ENCODE measurements at places on chromosomes 1 and 21.

DNA sequence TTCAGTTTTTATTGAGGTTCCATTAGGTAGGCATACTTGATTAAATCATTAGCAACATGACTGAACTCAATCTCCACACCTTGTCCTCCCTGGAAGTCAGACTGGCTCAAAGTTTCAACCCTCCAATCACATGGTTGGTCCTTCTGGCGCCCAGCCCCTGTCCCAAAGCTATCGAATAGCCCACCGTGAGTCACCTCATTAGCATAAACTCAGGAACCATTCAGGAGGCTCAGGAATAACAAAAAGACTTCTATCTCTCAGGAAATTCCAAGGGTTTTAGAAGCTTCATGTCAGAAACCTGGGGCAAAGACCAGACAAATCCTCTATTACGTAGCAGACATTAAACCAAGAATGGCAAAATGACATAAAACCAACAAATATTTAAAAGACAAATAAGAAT, 78.6 kb downstream of the RGS2 start:
- no peak for DNase-seq

DNA sequence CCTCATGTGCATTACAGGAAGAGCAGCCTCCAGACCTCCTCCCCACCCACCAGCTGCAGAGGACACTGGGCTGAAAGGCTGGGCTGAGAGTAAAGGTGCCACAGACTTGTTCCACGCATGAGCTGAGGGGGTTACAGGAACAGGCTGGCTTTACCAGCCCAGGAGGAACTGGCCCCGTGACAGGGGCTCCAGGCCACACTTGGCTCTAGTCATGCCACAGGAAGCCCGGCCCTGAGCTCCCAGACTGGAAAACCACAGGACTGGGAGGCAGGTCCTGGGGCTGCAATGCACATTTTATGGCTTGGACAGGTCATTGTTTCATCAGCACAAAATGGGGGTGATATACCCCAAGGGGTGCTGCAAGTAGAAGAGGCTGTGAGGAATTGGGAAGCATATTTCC, 35.6 kb downstream of the GPA33 start:
- no peak for DNase-seq

GRCh38 chr1:56050911-56051310, 528.5 kb downstream of the PLPP3 start:
- DNase-seq: no peak

GRCh38 chr21:42039470-42039901, 29.3 kb upstream of the ZBTB21 start:
- DNase-seq: no peak

DNA sequence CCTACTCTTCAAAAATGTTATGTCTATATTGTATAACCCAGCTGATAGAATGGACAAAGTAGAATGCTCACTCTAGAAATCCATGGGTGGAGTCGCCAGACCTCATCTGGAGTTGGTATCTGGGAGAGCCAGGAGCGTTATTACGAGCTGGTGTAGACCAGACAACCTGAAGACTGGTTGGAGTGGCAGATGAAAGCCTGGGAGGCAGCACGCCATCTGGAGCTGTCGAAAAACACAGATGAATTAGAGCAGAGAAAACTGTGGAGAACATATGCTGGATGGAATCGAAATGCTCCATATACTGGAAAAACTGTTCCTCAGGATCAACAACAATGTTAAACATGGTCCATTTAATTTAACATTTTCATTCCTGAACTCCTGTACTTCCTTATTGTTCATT, 333.6 kb downstream of the KCTD3 start:
- no peak for DNase-seq

GRCh38 chr1:43985984-43986595, 5.3 kb upstream of the CCDC24 start:
- no peak for DNase-seq

- DNase-seq: no peak
Measured at GRCh38 chr1:184005506-184005905, 32.0 kb downstream of the COLGALT2 start.

- no peak for DNase-seq
Measured at GRCh38 chr21:36835383-36835795, 131.1 kb downstream of the HLCS start.

- DNase-seq: no peak
Measured at GRCh38 chr1:183200451-183200850, 14.4 kb downstream of the LAMC2 start.

DNA sequence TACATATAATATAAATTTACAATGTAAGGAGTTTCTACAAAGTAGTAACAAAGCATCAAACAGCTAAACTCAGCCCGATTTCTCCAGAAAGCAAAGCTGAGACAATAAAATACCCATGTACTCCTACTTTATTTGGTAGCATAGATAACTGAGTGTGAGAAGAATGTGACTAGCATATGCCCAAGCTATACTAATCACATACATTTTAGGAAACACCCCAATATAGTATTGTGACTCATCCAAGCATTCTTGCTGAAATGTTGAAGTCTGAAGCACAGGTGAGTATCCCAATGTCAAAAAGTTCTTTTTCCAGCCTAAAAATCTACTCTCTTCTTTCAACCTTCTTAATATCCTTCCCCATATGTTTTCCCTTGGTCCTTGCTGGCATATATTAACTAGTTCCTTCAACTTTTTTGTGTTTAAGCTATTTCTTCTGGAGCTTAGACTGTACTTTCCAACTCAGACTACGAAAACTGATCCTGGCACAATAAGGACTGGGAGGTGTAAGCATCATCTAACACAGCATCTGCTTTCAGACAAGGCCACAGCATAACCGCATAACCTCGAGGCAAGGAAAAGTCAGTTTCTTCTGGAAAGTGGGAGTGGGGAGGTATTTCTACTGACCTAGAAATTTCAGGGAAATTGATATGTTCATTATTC, 163.0 kb upstream of the RNPC3 start:
- DNase-seq: no peak

DNA sequence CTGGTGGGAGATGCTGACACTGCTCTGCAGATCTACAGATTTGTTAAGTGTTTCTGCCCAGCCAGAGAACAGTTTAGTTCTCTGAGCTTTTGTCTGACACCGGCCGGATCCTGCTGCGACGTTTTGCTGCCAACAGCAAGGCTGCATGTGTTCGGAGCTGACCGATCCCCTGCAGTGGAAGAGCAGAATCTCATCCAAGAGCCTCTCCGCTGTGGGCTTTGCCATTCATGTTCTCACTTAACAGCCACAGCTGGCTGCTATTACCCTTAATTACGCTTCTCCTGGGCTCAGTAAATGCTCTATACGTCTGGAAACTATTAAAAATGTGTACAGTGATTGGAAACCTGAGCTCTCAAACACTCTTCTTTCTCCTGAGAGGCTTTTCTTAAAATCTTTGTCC, 105.3 kb downstream of the BCAR3 start:
- no peak for DNase-seq

- DNase-seq: no peak
Measured at GRCh38 chr1:216750031-216750627, 26.9 kb upstream of the ESRRG start.

DNA sequence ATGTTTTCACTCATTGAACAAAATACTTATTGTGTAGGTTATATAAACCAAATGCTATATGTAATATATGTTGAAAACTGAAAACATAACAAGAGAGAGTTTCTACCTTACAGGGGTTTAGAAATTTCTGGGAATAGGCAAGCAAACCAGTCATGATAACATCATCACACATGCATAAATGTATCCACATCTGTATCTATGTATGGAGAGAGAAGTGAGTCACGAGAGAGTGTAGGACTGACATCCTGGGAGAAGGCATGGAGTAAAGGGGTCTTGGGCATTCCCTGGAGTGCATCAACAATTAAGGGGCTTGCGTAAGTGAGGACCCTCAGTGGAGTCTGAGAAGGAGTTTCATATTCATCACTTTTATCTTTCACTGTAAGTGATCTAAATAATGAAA, 65.5 kb downstream of the PCNX2 start:
- no peak for DNase-seq

- DNase-seq: no peak
Measured at GRCh38 chr1:107188160-107188559, 47.3 kb downstream of the NTNG1 start.

DNA sequence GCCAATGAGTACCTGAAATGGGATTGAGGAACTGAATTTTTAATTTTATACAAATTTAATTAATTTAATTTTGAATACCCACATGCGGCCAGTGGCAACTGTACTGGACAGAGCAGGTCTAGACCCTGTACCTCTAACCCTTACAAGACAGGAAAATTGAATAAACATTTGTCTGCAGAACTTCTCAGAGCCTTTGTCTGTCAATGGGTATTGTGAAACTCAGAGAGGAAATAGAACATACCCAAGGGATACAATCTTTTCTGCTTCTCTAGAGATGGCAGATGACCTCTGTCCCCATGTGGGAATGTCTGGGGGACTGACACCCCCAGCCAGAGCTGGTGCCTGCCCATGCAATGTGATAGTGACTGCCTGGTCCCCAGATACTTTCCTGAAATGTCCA, 220.6 kb downstream of the TM2D1 start:
- DNase-seq: no peak

DNA sequence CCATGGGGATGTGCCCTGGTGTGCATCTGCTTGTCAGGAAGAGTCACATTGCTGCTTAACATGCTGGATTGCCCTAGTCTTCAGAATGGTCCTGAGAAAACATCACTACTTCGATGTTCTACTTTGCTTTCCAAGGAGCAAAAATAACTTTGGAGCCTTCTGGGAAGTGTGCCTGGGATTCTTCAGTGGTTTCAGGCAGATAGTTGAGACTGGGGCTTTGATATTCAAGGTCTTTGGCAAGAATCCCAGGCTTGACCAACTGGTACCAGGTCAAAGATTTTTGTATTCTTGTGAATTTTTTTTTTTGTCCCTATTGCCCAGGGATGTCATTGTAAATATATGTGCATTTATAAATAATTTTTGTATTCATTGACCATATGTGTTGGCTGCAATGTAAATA, 51.4 kb downstream of the LRIG2 start:
- DNase-seq: no peak

- DNase-seq: peak; percentile 22
Measured at GRCh38 chr1:64898107-64898861, 68.1 kb downstream of the JAK1 start.

DNA sequence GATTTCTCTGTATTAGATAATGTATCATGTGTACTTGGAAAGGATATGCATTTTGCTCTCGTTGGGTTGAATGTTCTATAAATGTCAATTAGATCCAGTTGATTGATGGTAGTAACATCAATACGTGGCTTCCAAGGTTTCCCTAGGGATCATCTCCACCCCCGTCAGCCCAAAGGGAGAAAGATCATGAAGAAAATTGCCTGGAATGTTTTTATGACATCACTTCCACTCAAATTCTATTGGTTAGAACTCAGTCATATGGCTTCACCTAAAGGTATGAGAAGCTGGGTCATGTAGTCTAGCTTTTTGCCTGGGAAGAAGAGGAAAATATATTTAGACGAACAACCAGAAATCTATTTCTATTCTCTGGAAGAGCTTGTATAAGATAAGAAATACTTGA, at the start of gene C1orf185:
TSS of gene C1orf185 (plus strand) at position 253 of the 400 bp plus-strand sequence. CDS start at position 259, 6 bp downstream.
- no peak for DNase-seq

- DNase-seq: no peak
Measured at GRCh38 chr1:218250492-218250891, 34.6 kb upstream of the RRP15 start.

DNA sequence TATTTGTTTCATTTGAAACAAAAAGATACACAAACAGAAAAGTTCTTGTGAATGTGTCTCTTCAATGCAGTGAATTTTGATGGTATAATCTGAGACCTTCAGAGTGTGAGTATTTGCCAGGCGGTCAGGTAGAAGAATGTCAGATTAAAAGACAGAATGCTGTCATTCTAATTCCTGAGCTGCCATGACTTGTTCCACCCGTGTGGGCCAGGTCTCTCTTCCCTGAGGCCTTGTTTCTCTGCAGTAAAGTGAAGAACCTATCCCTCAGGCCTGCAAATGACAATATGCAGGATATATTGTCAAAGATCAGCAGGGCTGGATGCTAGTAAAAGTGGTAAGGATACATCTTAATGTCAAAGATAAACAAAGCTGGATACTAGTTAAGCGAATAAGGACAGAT, 111.4 kb downstream of the ZP4 start:
- no peak for DNase-seq

DNA sequence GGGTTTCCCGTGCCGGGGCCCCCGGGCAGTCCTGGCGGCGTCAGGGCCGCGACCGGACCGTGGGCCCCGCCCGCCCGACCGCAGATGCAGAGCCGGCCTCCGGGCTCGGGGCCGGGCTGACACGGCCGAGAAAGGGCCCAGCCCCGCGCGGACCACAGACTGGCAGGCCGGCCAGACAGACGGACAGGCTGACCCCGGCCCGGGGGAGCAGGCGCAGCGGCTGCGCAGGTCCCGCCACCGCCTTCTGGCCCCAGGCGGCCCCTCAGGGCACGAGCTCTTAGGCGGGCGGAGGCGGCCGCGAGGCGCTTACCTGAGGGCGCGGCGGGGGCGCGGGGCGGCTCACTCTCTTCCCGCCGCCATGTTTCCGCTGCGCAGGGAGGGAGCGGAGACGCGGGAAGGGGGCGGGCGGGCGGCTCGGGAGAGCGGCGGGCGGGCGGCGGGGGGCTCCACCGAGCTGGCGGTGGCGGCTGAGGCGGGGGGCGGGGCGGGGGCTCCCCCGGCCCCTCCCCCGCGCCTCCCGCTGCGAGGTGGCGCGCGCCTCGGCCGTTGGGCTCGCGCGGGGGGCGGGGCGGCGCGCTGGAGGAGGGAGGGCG, at the start of gene SCMH1:
TSS of gene SCMH1 (minus strand) at position 558 of the 593 bp plus-strand sequence. CDS start 56,173 bp downstream, outside the sequence.
- peak; percentile 24 for DNase-seq

DNA sequence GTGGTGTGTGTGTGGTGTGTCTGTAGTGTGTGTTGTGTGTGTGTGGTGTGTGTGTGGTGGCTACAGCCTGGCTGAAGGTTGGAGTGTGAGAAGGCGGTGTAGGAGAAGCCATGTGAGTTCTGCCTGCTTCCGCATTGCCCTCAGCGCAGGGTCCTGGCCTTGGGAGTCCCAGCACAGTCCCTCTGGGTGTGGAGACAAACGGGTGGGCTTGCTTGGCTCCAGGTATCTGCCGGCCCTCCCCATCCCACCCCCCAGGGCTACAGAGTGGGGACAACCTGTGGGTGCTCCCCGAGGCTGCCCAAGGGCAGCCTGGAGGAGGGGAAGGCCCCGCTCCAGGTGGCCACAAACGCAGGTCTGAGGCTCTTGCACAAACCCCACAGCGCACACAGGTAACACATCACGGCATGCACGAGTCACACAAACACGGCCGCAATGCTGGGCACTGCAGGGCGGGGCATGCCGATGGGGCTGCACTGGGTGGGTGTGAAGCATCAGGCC, 31.7 kb upstream of the ADARB1 start:
- no peak for DNase-seq

DNA sequence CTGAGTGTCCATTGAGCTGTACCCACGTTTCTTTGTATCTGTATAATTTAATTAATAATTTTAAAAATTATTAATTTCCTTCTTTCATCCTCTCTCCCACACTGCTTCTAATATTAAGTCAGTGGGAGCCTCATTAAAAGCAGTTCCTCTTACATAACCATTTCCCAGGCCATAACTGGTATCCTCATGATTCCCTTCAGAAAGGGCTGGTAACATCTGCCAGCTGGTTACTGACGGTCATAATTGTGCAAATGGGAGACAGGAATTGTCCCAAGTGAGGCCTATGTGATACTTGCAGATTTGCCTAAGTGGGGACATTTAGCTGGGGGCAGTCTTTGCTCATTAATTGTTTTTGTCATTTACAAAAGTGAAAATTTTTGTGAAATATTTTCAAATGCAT, 69.0 kb upstream of the SPAG17 start:
- no peak for DNase-seq

Measured in stimulated activated CD4-positive, alpha-beta T cell treated with anti-CD3 and anti-CD28 coated beads, Interleukin-12 subunit alpha, Interleukin-12 subunit beta, amount 100 ng/mL, for 24 hours (primary cell).